ENCODE measurements at places on chromosomes 2 and 18.

DNA sequence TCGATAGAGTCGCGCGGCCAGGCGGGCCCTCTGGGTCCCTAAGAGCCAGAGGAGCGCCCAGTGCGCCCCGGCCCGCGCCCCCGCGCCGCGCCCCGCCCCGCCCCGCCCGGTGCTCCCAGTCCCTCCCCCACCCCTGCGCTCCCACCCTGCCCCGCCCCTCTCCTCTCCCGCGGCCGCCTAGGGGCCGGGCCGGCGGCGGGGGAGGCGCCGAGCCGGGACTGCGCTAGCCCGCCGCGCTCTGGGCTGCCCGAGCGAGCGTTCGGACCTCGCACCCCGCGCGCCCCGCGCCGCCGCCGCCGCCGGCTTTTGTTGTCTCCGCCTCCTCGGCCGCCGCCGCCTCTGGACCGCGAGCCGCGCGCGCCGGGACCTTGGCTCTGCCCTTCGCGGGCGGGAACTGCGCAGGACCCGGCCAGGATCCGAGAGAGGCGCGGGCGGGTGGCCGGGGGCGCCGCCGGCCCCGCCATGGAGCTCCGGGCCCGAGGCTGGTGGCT, at the start of gene GPC1:
Gene GPC1, plus strand, starts transcription at position 207 of the 491 bp plus-strand sequence. Its CDS starts 256 bp downstream, at position 463.
- DNase-seq = peak; percentile 94

GRCh38 chr2:160252278-160252887, 52.3 kb upstream of the ITGB6 start:
- DNase-seq = peak; percentile 62

DNA sequence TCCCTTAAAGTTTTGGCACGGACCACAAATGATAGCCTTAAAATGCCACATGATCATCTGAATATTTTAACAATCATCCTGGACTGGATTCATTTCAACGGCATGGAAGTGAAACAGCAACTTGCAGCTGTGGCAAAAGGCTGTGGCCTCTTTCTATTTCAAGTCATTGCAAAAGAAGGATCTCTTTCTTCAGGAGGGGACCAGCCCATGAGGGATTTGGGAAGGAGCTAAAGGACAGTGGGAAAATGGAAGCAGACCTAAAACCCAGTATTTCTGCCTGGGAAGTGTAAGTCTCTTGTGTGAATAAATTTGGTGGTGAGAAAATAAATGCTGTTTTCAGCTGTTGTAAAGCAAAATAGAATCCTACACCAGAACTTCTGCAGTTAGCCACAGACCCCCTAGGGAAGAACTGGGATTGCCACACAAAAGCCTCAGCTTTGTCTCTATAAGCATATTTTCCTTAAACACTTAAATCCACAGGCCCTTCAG, 107.3 kb upstream of the ZFP36L2 start:
- peak; percentile 41 for DNase-seq

GRCh38 chr2:108845923-108846322, 59.4 kb downstream of the CCDC138 start:
- no peak for DNase-seq

- DNase-seq = no peak
Measured at GRCh38 chr2:187168720-187169713, 279.0 kb downstream of the CALCRL start.

GRCh38 chr18:50193796-50194630, 934 bp downstream of the MYO5B start:
- DNase-seq = no peak

- peak; percentile 63 for DNase-seq
Measured at GRCh38 chr2:205766779-205767359, 84.6 kb downstream of the NRP2 start.

DNA sequence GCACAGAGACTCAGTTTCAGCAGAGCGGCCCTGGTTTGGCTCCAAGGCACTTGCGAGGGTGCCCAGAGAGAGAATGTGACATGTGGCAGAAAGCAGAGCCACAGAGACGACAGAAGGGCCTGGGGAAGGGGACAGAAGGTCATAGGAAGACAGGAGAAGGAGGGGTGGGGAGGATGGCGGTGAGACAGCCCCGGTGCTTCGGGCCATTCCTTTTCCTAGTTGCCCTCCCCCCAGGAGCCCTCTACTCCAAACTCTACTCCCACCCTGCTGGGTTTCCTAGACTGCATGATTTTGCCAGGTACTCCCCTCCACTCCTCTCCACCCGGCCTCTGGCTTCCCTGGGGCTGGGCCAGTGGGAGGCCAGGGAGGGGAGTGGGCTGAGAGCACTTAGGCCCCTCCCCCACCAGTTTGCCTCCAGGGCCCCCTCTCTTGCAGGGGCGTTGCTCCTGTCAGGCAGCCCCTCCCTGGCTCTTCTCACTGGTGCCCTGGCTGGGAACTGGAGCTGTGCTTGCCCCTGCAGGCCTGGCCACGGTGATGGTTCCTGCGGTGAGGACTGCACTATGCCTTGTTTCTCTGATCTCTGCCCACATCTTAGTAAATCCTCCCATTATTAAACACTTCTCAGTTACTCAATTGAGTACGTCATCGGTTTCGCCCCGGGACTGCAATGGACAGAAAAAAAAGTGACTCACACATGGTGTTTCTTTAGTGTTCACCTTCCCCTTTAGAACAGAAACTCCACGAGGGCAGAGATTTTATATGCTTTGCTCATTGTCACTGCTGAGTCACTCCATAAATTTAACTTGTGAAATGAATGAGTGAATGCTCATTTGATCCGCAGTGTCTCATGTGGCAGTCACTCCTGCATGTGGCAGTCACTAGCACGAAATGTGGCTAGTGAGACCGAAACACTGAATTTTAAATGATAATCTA, 58.7 kb upstream of the SP3 start:
- peak; percentile 71 for DNase-seq

- no peak for DNase-seq
Measured at GRCh38 chr2:149552226-149552625, 35.3 kb downstream of the MMADHC start.

- no peak for DNase-seq
Measured at GRCh38 chr2:105779394-105779793, 34.7 kb downstream of the NCK2 start.

GRCh38 chr18:8478968-8479370, 130.3 kb upstream of the RAB12 start:
- DNase-seq = no peak

DNA sequence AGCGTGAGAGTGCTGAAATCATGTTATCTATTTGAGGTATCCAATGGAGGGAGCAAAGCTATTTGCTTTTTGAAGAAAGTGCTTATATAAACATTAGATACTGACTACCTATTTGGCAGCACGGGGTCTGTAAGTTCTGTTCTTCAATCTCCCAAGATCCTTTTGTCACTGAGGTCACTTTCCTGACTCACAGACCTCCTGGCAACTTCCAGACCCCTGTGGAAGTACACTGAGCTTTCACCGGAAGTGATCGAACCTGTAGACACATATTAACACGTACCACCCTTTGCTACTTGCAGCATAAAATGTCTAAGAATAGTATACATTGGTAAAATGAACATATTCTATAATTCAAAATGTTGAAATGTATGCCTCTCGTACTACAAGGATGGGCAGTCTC, 452.6 kb upstream of the ST6GAL2 start:
- no peak for DNase-seq

GRCh38 chr2:72545790-72546189, 280.0 kb downstream of the EXOC6B start:
- no peak for DNase-seq

- DNase-seq = no peak
Measured at GRCh38 chr2:166573391-166573790, 79.3 kb upstream of the SCN7A start.

- no peak for DNase-seq
Measured at GRCh38 chr2:45171136-45171501, 161.9 kb upstream of the SIX2 start.

DNA sequence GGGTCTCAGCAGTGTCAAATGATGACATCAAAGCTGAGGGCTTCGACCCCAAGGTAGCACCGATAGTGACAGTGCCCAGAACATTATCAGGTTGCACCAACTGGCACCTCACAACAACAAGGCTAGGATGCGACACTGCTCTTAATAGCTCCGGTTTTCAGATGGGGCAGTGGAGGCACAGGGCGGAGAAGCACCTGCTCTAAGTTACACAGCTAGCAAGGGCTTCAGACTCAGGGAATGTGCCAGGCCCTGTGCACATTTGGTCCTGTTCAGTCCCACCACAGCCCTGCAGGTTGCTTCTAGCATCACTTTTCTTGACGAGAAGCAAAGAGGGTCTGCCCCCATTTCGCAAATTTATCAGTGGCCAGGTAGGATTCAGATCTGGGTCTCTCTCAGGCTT, 74.1 kb downstream of the DGKD start:
- DNase-seq = no peak

- DNase-seq = no peak
Measured at GRCh38 chr2:174088706-174089460, 123.7 kb upstream of the SP3 start.

DNA sequence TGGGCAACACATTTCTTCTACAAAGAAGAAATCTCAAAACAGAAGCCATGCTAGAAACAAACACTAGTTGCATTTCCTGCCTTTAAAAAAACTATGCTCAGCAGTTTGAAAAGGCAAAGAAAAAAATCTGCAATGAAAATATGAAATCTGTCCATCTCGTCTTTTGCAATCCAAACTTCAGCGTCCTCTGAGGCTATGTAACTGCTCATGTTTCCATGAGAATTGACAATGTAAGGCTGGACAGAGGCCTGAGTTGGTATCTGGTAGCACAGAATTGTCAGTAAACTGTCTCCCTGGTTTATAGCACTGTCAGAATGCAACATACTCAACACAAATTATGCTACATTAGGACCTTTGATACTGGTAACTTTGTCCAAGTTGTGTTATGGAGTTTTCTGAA, 429.9 kb downstream of the ARHGAP15 start:
- DNase-seq = no peak

GRCh38 chr2:19362094-19362754, 3.8 kb upstream of the OSR1 start:
- DNase-seq = no peak

DNA sequence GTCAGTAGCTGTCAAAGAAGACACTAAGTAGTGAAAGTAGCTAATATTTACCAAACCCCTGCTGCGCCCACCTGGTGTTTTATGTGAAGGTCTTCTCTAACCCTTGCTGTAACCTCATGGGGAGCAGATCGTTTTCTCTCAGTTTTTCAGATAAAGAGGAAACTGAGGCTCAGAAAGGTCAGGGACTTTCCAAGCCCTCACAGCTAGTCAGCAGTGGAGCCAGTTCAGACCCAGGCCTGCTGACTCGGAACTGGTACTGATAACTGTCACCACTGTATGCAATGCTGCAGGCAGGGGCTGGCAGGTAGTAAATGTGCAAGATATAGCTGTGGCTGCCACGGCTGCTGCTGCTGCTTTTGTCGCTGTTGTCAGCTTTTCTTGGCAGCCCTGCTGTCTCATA, 69.1 kb downstream of the LRRFIP1 start:
- no peak for DNase-seq

Measured in AG08395 (cell line).